ENCODE measurements at places on chromosomes 16 and 17.

GRCh38 chr17:30187573-30187972, 47.9 kb downstream of the SLC6A4 start:
- no peak for DNase-seq

DNA sequence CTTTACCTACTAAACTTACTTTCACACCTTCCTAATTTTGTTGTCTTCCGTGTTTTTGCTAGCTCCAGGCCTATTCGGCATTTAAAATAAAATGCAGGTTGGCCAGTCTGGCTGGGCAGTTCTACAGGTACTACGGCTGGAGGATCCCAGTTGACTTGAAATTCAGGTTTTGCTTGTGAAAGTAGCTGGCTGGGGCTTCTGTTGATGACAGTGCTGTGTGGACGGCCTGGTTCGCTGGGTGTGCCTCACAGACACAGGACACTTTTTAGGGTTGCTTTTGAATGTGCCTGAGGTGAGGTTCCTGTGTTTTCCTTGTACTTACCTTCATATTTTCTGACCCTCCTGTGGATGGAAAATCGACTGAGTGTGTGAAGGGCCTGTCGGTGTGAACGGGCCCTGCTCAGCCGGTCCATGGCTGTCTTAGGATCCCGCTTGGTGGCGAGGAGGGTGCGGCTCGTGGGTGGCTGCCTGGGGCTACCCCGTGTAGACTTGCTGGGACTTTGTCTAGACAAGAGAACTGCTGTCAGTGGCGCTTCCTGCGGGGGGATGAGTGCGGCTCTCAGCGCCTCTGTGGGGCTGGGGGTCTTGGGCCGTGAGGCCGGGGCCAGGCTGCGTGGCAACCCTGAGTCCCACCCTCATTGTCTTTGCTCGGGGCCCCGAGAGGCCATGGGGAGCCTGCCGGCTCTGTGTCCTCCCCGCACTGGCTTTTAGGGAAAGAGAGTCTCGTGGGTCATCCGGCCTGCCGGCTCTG, 18.7 kb upstream of the ZNF750 start:
- DNase-seq: no peak

- no peak for DNase-seq
Observed at GRCh38 chr16:3596101-3596861, 15.1 kb downstream of the SLX4 start.

- DNase-seq: no peak
Observed at GRCh38 chr16:12802661-12803060, 1.0 kb downstream of the CPPED1 start.

DNA sequence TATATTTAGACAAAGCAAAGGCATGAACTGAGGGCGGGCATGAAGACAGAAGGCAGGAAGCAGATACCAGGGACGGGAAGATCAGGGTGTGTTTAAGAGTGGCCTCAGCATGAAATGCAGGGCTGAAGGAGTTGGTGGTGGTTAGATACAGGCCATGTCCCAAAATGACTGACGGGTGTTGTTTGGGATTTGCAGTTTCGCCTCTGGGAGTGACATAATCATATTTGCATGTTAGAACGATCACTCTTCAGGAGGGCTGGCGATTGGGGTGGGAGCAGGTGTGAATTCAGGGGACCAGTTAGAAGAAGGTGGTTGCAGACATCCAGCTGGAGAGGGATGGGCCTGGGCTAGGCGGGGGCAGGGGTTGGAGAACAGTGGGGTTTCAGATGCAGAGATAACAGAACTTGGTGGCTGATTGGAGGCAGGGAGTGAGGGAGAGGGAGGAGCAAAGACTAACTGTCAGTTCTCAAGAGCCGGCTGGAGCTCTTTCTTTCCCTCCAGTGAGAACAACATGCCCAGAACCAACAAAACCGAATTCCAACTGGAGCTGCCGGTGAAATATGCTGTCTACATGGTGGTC, 27.2 kb upstream of the ITGAX start:
- DNase-seq: no peak

DNA sequence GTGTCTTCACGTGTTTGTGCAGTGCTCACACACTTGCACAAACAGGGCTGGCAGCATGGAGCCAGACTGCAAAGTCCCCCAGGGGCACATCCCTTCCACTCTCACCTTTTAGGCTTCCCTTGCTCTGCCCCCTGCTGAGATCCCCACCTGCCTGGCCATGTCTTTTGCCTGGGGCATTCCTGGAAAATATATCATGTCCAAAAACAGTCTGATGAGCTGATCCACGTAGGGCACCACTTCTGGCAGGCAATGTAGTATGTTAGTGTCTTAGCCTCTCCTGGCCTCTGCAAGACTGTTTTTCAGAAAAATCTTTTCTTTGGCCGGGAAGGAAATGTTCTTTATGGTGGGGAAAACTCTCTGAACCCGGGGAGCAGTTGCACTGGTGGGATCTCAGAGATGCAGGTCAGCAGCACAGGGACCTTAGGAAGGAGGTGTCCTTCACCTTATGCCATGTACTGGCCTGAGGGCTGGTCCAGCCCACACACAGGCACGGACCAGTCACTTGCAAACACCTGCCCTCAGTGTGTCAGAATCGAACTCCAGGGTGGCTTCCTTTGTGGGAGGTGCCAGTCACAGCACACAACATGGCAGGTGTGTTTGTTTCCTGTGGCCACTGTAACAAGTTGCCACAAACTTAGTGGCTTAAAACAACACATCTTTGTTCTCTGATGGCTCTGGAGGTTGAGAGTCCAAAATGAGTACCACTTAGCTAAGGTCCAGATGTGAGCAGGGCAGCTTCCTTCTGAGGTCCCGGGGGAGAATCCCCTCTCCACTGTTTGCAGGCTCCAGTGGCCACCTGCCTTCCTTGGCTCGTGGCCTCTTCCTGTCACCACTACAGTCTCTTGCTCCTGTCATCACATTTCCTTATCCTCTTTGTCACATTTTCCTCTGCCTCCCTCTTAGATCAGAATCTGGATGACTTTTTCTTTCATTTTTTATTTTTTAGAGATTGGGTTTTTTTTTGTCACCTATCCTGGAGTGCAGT, 46.6 kb downstream of the MPRIP start:
- no peak for DNase-seq

GRCh38 chr16:70473446-70474319, 19.3 kb downstream of the FCSK start:
- DNase-seq: no peak

- no peak for DNase-seq
Observed at GRCh38 chr17:40145476-40145875, 5.1 kb downstream of the CASC3 start.

GRCh38 chr17:77101521-77102410, 39.0 kb upstream of the SEC14L1 start:
- no peak for DNase-seq

DNA sequence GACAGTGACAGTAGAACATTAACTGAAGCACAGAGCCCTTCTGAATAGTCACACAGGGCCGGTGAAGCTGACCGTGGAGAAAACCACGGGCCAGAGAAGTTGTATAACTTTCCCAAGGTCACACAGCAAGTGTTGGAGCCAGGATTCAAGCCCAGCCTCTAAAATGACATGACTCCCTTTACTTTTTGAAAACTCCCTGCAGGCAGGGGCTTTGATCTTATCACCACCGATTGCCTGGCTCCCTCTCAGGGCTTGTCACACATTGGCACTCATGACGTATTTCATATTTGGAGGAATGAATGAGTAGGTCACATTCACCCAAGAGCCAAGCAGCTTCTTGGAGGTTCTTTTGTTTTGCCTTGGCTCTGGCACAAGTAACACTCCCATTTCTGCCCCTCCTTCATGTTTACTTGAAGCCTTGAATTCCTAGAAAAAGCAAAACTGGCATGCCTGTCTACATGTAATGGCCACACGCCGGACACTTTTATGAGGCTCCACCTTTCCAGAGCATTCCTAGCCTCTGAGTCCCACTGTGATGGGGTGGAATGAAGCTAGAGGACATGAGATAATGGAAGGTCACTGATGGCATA, 13.3 kb upstream of the RBBP6 start:
- no peak for DNase-seq

DNA sequence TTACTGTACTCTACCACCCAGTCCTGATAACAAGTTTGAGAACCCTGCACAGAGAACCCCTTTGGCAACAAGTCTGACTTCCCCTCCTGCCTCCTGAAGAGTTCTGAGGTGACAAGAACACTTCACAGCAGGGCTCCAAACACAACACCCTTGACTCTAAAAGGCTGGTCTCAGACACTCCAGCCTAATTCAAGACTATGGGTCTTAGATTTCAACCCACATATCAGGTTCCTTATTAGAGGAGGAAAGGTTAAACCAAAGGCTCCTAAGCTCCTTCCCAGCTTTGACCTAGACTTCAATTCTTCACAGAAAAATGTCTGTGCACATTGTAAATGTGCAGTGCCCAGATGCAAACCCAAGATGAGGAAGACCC, 23.0 kb downstream of the RANBP10 start:
- no peak for DNase-seq

DNA sequence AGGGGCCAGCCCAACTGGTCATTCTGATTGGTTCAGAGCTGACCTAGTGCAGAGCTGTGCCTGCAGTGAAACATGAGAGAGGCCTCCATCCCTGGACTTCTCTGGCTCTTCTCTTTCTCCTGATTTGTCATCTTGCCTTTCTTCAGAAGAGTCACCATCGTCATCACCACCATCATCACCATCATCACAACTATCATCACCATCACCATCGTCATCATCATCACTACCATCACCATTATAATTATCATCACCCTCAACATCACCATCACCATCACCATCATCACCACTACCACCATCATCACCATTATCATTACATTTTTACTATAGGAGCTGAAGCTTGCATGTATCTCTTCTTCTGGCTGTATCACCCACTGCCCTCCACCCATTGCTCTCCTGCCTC, 94.5 kb upstream of the FAM20A start:
- DNase-seq: no peak

- no peak for DNase-seq
Observed at GRCh38 chr17:6120351-6120750, 50.2 kb downstream of the WSCD1 start.

DNA sequence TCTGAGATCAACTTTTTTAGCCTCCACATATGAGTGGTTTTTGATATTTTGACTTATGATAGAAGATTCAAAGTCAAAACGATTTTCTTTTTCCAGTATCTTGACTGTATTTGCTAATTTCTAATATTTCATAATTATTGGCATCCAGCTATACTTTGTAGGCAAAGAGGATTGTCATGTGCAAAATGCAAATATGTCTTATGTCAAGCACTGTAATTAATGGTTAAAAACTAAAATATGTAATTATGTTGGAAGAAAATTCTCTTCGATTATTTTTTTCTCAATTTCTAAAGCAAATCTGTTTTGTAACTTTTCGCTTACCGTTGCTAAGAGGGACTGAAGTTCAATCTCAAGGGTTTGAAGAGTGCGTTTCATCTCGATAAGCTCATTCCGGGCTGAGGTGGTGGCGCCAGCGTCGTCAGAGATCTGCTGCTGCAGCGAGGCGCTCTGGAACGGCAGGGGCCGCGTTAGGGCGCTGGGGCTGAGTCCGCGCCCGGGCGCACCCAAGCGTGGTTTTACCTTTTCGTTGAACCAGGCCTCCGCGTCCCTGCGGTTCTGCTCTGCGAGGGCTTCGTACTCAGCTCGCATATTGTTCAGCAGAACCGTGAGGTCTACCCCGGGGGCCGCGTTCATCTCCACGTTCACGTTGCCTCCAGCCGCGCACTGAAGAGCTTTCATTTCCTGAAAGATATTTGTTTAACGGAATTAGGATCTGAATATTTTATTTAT, 3.0 kb downstream of the KRT27 start:
- peak; percentile 8 for DNase-seq

- DNase-seq: no peak
Observed at GRCh38 chr17:64732336-64733006, 70.4 kb upstream of the SMURF2 start.

GRCh38 chr17:21463779-21464407, 87.7 kb downstream of the KCNJ12 start:
- DNase-seq: no peak

DNA sequence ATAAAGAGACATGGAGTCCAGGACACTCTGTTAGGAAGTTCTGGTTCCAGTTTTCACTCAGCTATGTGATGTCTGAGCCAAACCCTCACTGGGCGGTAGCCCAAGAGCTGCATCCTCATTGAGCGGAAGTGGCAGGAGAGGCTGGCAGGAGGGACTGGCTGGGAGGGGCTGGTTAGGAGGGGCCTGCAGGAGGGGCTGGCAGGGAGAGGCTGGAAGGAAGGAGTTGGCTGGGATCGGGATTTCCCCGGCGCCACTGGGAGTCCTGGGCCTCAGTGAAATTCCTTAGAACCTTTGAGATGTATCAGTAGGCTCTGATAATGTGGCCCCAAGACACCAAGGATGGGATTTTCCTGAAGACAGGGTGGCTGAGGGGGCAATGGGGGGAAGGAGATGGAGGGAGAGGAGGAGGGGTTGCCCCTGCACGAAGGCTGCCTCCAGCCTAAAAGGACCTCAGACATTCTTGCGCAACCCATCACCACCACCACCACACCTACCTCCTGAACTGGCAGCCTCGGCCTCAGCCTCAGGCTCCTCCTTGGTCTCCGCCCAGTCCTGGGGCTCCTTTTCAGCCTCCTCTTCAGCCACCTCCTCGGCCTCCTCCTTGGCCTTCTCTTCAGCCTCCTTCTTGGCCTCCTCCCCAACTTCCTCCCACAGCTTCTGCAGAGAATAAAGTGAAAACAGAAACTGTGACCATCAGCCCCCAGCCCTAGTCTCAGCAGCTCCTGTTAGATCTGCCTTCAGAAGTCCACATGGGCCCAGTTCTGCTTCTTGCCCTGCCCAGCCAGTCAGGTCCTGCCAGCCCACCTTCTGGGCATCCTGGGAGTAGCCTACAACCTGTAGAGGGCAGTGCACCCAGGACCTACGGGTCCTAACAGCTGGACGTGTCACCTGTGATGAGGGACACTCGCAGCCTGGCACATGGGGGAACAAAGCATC, 31.7 kb downstream of the CNGB1 start:
- DNase-seq: no peak

DNA sequence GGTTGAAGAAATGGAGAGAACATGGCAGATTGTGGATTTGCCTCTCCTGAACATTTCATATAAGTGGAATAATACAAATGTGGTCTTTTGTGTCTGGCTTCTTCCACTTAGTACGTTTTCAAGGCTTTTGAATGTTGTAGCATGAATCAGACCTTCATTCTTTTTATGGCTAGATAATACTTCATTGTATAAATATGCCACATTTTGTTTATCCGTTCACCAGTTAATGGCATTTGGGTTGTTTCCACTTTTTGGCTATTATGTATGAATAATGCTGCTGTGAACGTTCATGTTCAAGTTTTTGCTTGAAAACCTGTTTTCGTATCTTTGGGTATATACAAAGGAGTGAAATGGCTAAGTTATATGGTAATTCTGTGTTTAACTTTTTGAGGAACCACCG, 130.4 kb downstream of the TANC2 start:
- no peak for DNase-seq

DNA sequence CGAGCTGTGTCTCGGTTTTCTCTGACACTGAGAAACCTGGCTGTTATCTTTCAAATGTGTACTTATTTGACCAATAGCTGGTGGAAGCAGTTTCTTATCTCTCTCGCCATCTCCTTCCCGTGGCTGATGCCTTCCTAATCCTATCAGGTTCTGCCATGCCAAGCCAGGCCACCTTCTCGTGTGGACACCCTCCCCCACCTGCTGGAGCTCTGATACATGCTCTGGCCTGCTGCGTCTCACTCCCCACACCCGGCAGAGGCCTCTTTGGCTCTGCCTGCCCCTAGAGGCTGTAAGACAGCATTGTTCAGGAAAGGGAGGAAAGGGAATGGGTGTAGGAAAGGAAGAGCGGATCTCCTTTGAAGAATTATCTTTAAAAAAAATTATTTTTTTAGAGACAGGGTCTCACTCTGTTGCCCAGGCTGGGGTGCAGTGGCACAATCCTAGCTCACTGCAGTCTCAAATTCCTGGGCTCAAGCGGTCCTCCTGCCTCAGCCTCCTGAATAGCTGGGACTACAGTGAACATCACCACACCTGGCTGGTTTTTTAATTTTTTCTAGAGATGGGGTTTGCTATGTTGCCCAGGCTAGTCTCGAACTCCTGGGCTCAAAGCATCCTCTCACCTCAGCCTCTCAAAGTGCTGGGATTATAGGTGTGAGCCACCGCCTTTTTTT, 7.5 kb upstream of the ARMC5 start:
- DNase-seq: no peak
